Esophagus squamous epithelium (tissue), 5 donors: ENCODE measurements at places on chromosomes 16 and 17. TPM values are rescaled to one million over a fixed set of nuclear protein-coding genes. Genes with fewer than 3 reads are reported as not detected.

GRCh38 chr16:1740234-1740633 lies 31.1 kb downstream of the NME3 start:
- no peak for DNase-seq

DNA sequence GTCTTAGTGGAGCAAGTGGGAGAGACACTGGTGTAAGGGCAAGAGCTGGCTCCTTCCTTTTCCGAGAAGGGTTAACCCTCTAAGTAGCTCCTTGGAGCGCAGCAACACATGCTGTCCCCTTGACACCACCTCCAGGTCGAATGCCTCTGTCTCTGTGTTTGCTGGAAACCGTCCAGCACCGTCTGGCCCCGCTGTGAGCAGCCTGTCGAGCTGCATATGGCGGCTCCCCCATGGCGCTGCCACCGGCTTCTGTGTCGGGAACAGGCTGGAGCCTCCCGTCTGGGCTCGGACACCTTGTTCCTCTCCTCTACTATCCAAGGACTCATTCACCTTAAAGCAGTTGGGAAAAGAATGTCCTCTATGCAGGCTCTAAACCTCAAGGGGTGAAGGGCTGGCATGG lies 28.9 kb upstream of the WSCD1 start:
- DNase-seq, result no peak

The CMTM1 gene
- not detected for total RNA-seq

- no peak for DNase-seq
Measured at GRCh38 chr17:39462631-39463375, 1.5 kb downstream of the CDK12 start.

GRCh38 chr16:73143576-73144422 lies 95.9 kb upstream of the ZFHX3 start:
- DNase-seq, result no peak

DNA sequence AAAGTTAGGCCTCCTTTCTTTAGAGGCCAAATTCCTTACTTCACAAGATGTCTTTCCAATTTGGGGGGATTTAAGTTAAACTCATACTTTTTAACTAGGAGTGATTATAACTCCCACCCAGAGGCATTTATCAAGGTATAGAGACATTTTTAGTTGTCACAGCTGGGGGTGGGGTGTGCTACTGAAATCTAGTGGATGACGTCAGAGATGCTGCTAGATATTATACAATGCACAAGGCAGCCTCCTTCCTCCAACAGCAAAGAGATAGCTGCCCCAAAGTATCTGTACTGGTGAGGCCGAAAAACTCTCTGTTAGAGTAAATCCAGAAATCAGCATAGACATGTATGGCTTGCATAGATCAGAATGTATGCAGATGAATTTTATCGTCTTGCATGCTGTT lies 324.0 kb downstream of the HS3ST4 start:
- no peak for DNase-seq

DNA sequence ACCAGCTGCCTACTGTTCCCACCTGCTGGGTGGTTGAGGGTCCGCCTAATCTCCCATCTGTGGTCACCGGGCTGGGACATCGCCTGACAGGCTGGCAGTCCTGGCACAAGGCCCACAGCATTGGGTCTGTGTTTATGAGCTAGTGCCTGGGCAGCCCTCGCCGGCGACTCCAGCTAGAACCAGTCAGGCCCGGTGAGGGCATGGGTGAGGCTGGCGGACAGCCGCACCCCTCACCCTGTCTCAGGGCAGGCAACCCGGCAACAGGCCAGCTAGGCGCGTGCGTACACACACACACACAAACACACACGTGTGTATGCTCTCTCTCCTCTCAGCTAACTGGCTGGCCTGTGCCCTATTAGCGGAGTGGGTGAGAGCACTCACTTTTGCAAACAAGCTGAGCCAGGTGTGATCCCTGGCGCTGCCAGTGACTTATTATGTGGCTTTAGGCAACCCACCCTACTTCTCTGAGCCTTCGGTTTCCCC lies 10.4 kb downstream of the HSD11B2 start:
- DNase-seq, result no peak

- DNase-seq, result no peak
Measured at GRCh38 chr17:77182205-77183172, 41.7 kb downstream of the SEC14L1 start.

The C16orf46 gene
- total RNA-seq, result not detected

DNA sequence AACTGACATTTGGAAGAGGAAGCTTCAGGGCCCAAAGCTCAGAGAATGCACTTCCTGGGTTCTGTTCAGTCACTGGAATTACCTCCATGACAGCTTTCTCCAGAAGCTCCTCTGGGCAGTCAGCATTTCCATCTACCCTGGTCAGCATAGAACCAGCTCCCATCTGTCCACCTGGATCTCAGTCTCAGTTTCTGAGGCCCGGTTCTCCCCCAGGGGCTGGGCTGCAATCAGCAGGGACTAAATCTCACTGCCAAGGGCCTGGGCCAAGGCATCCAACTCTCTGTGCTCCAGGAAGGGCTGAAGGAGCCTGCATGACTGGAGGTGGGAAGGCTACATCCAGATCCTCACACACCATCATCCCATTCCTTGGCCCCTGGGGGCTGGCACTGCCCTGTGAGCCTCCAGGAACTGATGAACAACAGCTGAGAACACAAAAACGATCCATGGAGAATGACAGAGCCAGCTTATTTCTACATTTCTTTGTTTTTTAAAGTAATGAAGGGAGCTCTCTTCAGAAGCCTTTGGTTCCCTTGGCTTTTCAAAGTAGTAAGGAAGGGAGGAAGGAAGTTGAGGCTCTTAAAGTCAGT lies 66.3 kb upstream of the MRTFB start:
- DNase-seq, result no peak

GRCh38 chr17:79612468-79613194 lies 1.8 kb upstream of the RBFOX3 start:
- DNase-seq, result no peak

The CKLF gene
- total RNA-seq, result 25.0 TPM
